Left renal cortex interstitium (tissue), 4 donors: ENCODE measurements at places on chromosomes 6 and 20. TPM values are rescaled to one million over a fixed set of nuclear protein-coding genes. Genes with fewer than 3 reads are reported as not detected.

- no peak for DNase-seq
Observed at GRCh38 chr20:57499676-57500075, 25.3 kb downstream of the CTCFL start.

DNA sequence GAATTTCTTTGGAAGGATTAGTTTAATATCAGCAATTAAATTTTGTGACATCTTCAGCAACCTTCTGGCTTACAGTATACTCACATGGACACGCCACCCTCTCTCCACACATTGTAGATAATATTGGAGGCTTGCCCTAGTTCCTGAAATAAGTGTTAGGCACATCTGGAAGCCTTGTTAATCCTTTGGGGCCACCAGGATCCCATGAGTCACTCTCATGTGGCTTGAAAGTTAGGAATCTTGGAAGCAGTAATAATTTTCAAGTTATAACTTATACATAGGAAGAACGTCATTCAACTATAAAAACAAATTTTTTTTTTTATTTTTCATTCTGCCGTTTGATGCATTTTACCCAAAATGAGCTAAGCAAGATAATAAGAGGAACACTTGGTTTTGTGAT is 20.5 kb downstream of the LAMA4 start:
- DNase-seq: no peak

GRCh38 chr6:18025596-18025995 is 38.2 kb upstream of the KIF13A start:
- no peak for DNase-seq

- no peak for DNase-seq
Observed at GRCh38 chr6:166605752-166606151, 19.3 kb upstream of the RAMACL start.

The KCNG1 gene
- 3.3 TPM for polyA plus RNA-seq

- DNase-seq: no peak
Observed at GRCh38 chr6:139856562-139856961, 482.1 kb upstream of the CITED2 start.
